Fibroblast of skin of left biceps (primary cell): ENCODE measurements at places on chromosomes 6 and 20.

- no peak for DNase-seq
Observed at GRCh38 chr20:40805592-40805991, 116.6 kb upstream of the MAFB start.

GRCh38 chr6:86477500-86478148 lies 459.7 kb upstream of the HTR1E start:
- DNase-seq, result no peak

GRCh38 chr6:7475081-7475480 lies 66.4 kb upstream of the DSP start:
- no peak for DNase-seq

DNA sequence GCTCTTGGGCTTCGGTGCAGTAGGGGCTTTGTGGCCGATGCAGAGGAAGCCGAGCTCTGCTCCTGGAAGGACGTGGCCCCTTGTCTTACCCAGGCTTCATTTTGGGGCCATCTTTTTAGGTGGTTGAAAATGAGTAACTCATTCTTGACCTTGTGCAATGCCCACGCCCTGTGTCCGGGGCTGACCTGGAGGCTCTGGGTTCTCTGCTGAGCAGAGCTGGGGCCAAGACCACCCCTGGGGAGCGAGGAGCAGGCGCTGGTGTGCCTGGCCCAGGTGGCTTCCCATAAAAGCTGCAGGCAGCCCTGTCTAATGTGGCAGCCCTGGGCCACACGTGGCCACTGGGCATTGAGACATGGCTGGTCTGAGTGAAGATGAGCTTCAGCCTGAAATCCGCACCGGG lies 25.7 kb downstream of the NTSR1 start:
- no peak for DNase-seq

GRCh38 chr20:3209946-3210317 lies 634 bp downstream of the ITPA start:
- DNase-seq, result no peak

DNA sequence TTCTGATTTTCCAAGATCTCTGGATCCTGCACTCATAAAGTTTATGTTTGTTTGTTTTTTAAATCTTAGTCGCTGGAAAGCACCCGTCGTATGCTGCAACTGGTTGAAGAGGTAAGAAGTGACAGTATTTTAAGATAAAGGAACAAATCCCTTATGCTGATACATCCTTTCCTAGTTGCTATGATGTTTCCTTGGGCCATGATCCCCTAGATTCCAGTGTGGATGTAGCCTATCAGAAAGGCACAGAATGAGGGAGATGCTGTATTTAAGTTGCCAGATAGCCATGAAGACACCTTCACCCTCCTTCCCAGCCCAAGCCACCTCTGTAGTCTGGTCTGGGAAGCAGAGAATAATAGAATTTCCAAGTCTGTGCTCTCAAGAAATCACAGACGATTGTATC lies 59.0 kb downstream of the SNAP25 start:
- DNase-seq, result no peak

- DNase-seq, result no peak
Observed at GRCh38 chr6:50333696-50334095, 284.0 kb upstream of the DEFB112 start.

DNA sequence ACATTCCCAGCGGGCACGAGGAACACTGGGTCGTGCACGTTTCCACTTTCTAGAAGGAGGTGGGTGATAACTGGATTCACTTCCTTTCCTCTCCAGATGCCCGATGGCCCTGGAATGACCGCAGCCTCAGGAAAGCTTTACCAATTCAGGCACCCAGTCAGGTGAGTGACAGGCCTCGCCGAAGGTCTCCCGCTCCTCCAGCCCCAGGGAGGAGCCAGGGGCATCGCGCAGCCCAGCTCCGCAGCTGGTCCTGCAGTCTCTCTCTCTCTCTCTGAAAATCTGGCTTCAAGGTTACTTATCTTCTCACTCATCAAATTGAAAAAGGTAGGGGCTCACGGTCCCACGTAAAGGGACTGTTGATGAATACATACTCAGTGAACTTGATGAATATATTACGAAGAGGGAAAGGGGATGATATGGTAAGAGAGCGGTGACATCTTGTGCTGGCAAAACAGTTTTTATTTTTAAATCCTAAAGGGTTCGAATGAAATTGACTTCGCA lies 891 bp downstream of the RIPPLY2 start:
- DNase-seq, result no peak

DNA sequence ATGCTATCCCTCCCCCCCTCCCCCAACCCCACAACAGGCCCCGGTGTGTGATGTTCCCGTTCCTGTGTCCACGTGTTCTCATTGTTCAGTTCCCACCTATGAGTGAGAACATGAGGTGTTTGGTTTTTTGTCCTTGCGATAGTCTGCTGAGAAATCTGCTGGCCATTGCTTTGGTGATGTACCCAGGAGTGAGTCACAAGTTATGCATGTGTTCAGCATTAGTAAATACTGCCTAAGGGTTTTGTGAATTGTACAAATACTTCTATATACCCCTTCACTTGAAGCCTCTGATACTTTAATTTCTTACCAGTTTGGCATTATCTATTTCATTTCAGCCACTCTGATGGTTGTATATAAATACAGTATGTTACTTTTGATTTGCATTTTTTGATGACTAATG lies 711.3 kb upstream of the GJE1 start:
- peak; percentile 37 for DNase-seq

DNA sequence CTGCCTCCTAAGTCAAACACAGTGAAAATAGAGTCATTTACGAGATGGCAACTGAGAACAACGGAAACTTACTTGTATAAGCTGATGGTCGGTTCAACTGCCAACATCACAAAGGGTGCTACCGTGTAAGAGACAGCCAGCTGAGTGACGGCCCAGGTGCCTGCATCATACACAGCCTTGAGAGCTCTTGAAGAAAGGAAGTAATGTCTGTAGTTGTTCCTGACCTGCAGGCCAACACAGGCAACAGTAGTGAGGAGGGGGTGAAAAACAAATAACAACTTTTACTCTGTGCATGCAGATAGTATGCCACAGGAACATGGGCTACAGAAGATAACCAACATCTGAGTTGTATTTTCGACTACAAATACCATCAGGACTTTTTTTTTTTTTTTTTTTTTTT lies 102.7 kb downstream of the MBOAT1 start:
- DNase-seq, result no peak

GRCh38 chr6:56363796-56364430 lies 116.5 kb upstream of the COL21A1 start:
- no peak for DNase-seq

DNA sequence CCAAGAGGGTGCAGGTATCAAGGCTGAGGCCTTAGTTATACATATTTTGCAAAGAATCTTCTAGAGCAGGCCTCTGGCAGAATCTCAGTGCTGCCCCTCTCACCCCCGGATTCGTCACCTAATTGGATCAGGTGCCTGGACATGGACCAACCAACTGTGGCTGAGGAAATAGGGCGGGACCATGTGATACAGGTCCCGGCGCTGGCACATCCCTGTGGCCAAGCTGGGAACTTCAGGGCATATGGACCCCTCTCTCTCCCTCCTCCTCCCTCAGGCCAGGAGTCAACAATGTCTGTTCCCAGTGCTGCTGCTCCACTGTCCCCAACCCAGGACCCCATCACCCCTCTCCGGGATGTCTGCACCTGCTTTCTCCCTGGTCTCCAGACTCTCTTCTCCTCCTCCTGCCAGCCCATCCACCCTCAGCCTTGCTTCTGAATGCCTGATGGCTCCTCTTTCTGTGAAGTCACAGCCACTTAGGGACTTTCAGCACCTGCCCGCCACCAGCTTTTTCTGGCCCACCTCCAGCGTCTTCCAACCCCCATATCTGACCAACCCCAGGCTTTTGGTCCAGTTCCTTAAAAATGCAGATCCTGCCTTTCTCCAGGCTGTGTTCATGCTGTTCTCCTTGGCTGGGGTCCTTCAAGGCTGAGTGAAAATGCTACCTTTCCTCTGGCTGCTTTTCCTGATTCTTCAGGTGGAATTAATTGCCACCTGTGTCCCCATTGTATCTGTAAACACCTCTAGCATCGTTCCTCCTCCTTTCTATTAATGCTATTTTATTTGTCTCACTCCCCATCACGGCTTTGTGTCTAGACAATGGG lies 19.0 kb upstream of the MLN start:
- DNase-seq, result no peak

- DNase-seq, result no peak
Observed at GRCh38 chr6:167704396-167704901, 122.3 kb upstream of the AFDN start.

GRCh38 chr6:149503276-149503675 lies 18.5 kb upstream of the ZC3H12D start:
- no peak for DNase-seq

DNA sequence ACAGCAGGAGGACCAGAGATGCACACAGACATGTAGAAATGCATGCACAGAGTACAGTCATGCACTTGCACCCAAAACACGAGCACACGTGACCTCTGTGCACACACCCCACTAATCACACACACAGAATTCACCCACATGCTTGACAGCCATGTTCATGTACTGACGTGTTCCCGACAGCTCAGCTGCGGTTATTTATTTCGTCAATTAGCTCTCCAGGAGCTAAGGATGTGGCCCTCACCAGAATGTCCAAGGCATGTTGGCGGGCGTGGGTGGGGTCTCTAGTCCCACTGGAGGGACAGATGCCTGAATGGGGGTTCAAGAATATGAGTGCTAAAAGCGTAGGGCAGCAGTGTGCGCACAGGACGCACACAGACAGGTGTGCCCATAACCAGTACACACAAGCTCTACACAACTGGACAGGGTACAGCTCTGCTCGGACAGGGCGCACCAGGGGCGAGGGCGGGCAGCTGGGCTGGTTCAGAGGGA lies 571 bp upstream of the PRPF6 start:
- DNase-seq, result no peak

DNA sequence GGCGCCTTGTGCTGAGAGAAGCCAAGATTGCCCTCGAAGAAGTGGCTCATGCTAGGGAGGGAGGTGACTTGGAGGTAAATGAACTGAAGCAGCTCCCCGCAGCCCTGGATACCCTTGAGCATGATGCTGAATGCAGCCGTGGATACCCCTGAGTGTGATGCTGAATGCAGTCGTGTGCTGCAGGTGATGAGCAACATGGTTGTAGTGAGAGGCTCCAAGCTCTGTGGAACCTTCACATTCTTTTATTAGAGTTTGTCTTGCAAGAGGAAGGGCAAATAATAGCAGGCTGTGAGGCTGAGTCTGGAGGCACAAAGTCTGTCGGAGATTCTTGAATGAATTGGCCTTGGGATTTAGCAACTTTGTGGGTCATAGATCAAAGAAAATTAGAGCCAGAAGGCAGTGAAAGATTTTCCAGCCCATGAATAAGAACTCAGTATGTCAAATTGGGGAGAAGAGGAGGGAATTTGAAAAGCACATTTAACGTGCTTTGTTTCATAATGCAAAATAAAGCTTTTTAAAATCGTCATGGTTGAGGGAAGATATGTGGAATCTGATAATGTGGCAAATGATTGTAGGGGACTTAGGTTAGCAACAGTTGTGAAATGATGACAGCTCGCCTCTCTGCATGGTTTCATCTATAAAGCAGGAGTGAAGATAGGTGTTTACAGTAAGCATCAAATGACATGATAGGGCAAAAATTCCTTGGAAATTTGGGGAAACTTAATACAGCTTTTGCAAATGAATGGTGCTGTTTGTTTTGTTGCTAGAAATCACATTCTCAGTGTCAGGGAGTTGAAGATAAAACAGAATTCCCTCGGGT lies 120.1 kb upstream of the TIAM2 start:
- DNase-seq, result no peak

- DNase-seq, result no peak
Observed at GRCh38 chr6:92110403-92110802, 1309.0 kb downstream of the EPHA7 start.

DNA sequence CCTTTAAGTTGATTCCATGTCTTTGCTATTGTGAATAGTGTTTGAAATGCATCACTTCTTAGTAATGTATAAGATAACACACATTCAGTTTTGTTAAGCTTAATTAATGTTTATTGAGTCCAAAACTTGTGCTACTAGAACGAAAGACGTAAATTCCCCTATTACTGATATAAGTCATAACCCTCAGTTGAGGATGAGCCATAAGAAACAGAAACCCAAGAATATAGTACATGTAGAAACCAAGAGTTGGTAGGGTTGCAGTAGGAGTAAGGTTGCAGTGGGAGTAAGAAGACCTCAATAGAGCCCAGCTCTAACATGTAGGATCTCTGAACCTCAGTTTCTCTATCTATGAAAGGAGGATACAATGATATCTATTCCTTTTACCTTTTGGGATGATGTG lies 19.3 kb downstream of the CITED2 start:
- DNase-seq, result no peak

GRCh38 chr20:61925555-61926252 lies 140.0 kb downstream of the TAF4 start:
- DNase-seq, result no peak

DNA sequence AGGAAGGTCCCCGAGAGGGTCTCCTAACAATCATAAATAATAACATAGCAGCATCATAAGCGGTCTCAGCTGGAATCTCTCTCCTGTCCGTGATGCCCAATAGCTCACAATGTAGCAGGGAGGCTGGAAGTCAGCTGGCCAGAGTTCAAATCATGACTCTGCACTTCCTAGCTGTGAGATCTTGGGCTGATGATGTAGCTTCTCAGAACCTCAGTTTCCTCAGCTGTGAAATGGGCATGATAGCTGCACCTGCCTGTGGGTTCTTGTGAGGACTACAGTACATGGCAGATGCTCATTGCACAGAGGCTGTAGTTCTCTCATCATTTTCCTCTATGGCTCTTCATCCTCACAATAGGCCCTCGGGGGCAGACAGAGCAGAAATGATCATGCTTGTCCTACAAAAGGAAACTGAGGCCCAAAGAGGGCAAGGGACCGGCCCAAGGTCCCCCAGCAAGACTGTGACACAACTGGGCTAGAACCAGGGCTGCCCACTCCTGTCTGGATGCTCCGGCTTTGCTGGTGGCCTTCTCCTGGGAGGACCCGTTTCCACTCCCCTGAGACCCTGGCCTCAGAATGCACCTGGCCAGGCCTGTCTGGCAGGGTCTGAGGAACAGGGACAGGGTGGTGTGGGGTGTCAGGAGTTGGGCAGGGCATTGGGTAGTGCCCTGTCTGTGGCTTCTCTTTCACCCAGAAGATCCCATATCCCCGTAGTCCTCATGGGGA lies 17.7 kb downstream of the SLC12A5 start:
- no peak for DNase-seq

- no peak for DNase-seq
Observed at GRCh38 chr6:159052720-159053119, 7.9 kb upstream of the TAGAP start.
